AG08395 (cell line): ENCODE measurements at places on chromosomes 12 and 14.

GRCh38 chr12:105764216-105764835 lies 374.4 kb downstream of the NUAK1 start:
- DNase-seq = no peak

- DNase-seq = no peak
Measured at GRCh38 chr14:79564371-79564770, 646.9 kb downstream of the DIO2 start.

DNA sequence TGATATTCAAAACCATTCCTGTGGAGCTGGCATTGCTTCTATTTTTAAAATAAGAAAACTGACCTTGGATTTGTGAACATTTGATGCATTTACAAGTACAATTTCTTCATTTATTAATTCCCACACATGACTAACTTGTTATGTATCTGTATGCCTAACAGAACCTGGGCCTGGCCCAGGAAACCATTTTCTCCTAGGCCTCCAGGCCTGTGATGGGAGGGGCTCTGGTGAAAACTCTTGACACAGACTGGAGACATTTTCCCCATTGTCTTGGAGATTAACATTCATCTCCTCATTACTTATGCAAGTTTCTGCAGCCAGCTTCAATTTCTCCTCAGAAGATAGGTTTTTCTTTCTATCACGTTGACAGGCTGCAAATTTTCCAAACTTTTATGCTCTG lies 42.0 kb downstream of the GLIPR1L2 start:
- DNase-seq = no peak

- no peak for DNase-seq
Measured at GRCh38 chr12:3542911-3543310, 51.9 kb downstream of the PRMT8 start.

DNA sequence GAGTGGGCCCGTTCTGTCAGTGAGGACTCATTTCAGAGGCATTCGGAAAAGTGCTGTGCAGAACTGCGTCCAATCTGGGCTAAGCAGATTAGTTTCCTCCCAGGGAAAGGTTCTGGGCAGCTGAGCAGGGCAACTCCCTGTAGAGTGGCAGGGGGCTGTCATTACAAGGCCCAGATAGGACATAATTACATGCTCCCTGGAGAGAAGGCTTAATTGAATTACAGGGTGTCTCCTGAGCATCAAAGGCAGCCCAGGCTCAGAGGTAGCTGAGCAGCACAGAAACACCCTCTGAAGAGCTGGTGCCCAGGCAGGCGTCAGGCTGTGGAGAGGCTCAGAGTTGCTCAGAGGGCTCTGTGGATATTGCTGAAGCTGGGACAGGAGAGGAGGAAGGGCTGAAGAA lies 36.0 kb downstream of the SLC8A3 start:
- no peak for DNase-seq

DNA sequence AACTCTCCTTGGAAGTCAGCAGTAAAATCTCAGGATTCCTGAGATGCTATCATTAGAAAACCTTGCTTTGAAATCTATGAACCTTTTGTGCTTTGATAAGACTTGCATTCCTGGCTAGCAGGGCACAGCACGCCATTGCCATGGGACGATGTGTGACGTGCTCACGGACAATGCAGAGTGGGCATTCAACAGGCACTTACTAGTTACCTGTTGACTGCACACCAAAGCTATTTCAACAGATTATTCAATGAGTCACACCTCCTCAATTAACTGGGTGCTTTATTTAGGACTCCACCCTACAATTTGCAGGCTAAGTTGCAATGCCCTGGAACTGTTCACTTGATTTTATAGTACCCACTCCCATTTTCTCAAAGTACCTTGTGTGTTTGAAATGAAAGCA lies 11.3 kb downstream of the NOS1 start:
- DNase-seq = no peak
